Stimulated activated CD8-positive, alpha-beta memory T cell treated with anti-CD3 and anti-CD28 coated beads, Interleukin-15, amount 100 ng/mL, for 24 hours (primary cell): ENCODE measurements at places on chromosomes 1 and 21.
A peak's percentile ranks its signal among the peaks of the same experiment; 100 is the strongest.

DNA sequence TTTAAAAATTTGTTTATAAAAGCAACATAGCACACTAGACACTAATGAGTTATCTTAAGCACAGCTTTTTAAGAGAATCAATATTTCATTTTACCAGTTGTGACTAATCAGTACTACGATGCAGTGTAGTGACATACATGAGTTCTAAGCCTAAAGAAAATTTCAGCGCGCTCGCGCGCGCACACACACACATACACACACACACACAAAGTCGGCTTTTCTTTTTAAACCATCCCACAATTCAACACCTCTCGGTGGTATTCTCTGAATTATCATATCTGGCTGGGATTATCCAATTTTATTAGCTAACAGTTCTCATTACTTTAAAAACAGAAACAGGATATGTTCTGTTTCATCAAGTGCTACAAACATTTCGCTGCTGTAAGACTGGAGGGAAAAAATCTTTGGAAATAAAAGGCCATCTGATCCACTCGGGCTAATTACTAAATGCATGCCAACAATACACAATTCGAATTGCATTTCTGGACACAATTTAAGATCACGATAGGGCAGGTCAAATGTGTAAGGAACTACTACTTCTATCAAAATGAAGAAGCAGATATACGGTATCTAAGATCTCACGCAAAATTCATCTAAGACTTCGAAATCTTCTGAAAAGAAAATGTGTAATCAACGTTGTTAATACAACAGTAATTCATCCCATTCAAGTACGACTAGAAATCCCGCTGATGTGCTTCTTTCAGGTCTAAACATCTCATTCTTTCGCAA is 1.2 kb downstream of the TUT4 start:
- DNase-seq: no peak

- peak; percentile 35 for DNase-seq
Observed at GRCh38 chr21:35138665-35139381, 89.7 kb upstream of the RUNX1 start.

- DNase-seq: no peak
Observed at GRCh38 chr1:186473047-186473446, 12.1 kb upstream of the PDC start.

GRCh38 chr21:32389337-32390015 is 3.3 kb downstream of the URB1 start:
- DNase-seq: no peak

GRCh38 chr1:7257225-7257624 is 472.0 kb downstream of the CAMTA1 start:
- DNase-seq: no peak

DNA sequence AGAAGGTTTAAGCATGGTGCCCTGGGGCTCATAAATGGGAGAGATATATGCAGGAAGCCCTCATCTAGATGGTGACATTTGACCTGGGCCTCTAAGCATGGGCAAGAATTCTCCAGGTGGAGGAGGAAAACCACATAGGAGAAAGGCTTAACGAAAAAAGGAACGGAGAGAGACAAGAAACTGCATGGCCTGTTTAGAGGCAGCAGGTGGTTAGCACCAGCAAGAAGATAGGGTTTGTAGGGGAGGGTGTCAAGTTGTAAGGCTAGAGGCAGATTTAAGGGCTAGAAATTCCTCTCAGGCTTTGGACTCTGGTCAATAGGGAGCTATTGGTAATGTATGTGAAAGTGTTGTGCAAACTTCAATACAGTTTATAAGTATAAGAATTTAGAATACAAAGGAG is 8.2 kb upstream of the MAPKAPK2 start:
- no peak for DNase-seq

- DNase-seq: no peak
Observed at GRCh38 chr1:110645821-110646735, 28.7 kb downstream of the KCNA3 start.

DNA sequence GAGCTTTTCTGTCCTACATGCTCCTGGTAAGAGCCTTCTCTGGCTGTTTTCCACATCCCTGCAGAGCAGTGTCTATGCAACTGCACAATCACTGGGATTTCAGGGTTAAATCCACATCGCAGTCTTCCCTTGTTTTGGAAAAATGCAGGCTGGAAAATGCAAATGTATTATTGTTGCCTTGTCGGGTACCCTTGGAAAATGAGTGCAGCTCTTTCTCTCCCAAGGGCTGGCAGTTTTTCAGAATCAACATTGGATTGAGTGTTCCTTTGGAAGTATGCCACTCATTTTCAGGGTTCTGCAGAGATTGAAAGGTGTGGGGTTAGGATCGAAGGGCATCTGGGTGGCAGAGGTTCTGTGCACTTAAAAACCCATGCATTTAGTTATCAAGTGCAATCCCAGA is 3.2 kb downstream of the NOS1AP start:
- no peak for DNase-seq

GRCh38 chr1:226026833-226027232 is 27.7 kb upstream of the SDE2 start:
- no peak for DNase-seq

GRCh38 chr1:32239337-32239736 is 7.7 kb upstream of the FAM167B start:
- DNase-seq: no peak

DNA sequence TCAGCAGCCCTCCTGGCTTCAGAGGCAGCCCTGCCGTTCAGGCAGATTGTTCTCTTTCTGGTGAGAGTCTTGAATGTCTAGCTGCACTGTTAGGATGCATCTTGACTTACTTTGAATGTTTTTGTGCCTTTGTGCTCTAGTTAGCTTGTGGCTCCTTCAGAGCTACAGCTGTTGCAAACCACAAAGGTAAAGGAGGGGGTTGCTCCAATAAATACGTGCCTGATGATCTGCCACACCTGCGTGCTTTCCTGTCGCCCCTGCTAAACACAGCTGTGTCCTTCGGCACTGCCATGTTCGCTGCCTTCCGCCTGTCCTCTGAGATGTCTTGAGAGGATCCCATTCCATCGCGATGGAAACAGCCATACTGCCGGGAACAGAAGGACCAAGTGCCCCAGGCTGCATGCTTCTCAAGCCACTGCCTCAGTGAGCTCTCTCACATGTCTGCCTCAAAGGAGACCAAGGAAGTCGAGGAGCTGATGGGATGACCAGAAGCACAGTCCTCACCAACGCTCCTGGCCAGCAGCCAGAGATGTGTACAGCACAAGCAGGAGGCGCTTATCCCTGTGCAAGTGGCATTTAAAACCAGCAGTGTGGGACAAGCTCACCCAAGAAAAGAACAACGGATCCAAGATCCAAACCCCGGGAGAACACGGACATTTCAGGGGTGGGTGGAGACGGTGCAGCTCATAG is 12.0 kb upstream of the SMIM12 start:
- DNase-seq: no peak

- DNase-seq: no peak
Observed at GRCh38 chr1:202004711-202005110, 5.7 kb upstream of the ELF3 start.

- DNase-seq: no peak
Observed at GRCh38 chr1:42340093-42340492, 5.1 kb upstream of the FOXJ3 start.

- DNase-seq: no peak
Observed at GRCh38 chr1:179369751-179370341, 4.1 kb downstream of the AXDND1 start.

DNA sequence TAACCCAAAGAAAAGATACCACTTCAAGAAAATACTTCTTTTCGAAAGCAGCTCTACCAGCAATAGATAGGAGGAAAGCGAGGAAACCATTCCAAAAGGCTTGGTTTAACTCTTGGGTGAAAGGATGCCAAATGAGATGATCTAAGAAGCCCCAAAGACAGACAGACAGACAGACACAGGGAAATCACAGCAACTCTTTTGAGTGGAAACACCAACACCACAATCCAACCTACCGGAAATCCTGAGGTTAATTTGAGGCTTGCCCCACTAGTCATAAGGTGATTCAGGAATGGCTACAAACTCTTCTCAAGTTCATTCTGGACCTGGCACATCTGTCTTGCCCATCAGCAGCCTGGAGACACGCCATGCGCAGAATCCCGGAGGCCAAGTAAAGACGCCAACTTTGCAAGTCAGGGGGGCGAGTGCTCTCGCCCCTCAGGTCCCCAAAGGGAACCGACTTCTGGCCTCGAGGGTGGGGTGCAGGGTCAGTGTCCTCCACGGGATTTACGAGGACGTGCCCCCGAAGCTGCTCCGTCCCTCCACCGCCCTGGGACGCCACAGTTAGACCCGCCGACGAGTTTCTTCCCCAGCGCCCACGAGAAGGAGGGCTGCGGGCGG is 778 bp downstream of the EVI5 start:
- no peak for DNase-seq
